ENCODE measurements at places on chromosomes 7 and 10.

- DNase-seq: no peak
Observed at GRCh38 chr7:16293669-16294425, 127.5 kb downstream of the CRPPA start.

- peak; percentile 54 for DNase-seq
Observed at GRCh38 chr10:44857363-44858016, 53.6 kb upstream of the TMEM72 start.

- DNase-seq: no peak
Observed at GRCh38 chr10:86900955-86901354, 56.5 kb downstream of the MMRN2 start.

GRCh38 chr10:21649454-21649872 is 115.4 kb downstream of the MLLT10 start:
- DNase-seq: no peak

GRCh38 chr10:113096128-113096996 is 146.3 kb downstream of the TCF7L2 start:
- no peak for DNase-seq

GRCh38 chr7:152459724-152460251 is 24.0 kb upstream of the KMT2C start:
- no peak for DNase-seq

DNA sequence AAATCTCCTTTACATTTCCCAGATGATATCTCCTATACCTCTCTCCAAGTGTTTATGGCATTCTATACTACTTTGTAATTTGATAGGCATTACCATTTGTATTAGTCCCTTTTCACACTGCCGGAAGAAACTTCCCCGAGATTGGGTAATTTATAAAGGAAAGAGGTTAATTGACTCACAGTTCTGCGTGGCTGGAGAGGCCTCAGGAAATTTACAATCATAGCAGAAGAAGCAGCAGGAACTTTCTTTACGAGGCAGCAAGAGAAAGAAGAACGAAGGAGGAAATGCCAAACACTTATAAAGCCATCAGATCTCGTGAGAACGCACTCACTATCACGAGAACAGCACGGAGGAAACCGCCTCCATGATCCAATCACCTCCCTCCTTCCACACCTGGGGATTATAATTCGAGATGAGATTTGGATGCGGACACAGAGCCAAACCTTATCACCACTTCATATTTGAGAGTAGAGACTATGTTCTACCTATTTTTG is 1194.6 kb downstream of the SORCS1 start:
- DNase-seq: no peak

- DNase-seq: no peak
Observed at GRCh38 chr10:96949039-96949683, 117.1 kb downstream of the LCOR start.

GRCh38 chr7:47702080-47702479 is 120.2 kb upstream of the TNS3 start:
- DNase-seq: no peak

DNA sequence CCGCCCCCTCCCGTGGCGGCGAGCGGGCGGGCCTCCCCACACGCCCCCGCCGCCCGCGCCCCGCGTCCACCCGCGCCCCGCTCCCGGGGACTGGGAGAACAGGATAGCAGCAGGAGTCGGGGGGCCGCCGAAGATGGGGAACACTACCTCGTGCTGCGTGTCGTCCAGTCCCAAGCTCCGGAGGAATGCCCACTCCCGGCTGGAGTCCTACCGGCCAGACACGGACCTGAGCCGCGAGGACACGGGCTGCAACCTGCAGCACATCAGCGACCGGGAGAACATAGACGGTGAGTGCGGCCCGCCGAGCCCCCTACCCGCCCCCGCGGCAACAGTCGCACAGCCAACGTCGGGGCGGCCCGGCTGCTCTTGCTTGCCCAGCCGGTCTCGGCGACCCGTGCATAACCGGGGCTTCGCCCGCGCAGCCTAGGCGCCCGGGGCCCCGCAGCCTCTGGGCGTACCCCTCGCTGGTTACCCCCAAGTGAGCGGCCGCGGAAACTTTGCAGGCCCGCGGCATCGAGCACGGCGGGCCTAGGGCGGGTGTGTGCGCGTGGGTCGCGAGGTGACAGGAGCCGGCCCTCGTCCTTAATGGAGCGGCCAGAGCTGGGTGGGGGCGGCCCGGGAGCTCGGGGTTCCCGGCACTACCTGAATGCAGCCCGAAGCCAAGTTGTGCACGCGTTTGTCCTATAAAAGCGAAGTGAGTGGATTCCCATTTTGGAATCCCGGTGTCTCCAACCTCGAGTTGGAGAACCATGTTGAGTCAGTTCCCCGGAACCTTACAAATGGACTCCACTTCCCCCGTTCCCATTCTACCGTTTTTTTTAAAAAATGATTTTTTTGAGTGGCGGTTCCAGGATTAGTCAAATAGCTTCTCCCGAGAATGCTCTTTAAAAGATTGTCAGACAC is 863 bp downstream of the CCNY start:
- DNase-seq: no peak

- no peak for DNase-seq
Observed at GRCh38 chr10:72085864-72086465, 2.4 kb downstream of the SPOCK2 start.

GRCh38 chr10:93152136-93152535 is 78.4 kb downstream of the CYP26A1 start:
- DNase-seq: no peak

DNA sequence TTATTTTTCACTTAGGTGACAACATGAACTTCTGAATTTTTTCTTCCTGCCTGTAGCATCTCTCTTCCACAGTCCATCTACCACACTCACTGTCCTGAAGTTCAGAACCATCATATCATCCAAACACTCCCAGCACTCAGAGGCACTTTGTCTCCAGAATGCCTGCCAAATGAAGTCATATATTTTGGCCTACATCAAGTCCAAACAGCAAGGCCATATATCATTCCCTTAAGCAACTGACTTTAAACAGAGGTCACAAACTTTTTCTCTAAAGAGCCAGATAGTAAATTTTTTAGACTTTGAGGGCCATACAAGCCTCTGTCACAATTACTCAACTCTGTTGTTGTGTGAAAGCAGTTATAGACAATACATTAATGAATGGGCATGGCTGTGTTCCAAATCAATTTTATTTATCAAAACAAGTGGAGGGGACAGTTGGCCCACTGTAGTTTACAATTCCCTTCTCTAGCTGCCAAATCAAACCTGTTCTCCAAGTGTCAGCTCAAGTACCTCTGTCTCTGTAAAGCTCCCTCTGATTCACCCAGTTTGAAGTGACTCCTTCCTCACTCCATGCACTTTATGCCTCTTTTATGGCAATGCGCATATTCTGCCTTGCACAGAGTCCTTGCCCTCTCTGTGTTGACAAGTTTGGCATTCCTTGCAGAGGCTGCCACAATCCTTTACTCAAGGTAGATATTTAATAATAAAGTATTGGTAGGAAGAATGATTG is 305.7 kb downstream of the FZD1 start:
- DNase-seq: no peak

- DNase-seq: no peak
Observed at GRCh38 chr7:159035571-159036073, 109.0 kb downstream of the VIPR2 start.

Measured in stimulated activated CD4-positive, alpha-beta T cell treated with anti-CD3 and anti-CD28 coated beads, TNF-alpha, amount 100 ng/mL, for 24 hours (primary cell).